ENCODE measurements at places on chromosomes 4 and X.

DNA sequence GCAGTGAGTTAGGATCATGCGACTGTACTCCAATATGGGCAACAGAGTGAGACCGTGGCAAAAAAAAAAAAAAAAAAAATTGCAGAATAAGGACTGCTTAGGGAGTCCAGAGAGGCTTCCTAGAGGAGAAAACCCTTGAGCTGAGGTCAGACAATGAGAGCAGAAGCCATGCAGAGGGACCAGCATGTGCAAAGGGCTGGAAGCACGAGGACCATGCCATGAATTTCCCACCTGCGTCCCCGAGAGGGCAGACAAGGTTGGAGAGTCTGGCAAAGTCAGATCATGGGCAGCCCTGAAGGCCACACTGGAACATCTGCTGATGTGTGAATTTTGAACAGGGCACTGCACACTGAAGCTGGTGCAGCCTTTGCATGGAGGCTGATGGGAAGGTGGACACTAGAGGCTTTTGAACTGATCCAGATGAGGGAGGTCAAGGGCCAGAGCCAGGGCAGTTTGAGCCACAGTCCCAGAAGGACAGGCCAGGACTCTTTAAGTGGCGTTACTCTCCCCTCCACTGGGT, 6.5 kb upstream of the JAKMIP1 start:
- DNase-seq = no peak

DNA sequence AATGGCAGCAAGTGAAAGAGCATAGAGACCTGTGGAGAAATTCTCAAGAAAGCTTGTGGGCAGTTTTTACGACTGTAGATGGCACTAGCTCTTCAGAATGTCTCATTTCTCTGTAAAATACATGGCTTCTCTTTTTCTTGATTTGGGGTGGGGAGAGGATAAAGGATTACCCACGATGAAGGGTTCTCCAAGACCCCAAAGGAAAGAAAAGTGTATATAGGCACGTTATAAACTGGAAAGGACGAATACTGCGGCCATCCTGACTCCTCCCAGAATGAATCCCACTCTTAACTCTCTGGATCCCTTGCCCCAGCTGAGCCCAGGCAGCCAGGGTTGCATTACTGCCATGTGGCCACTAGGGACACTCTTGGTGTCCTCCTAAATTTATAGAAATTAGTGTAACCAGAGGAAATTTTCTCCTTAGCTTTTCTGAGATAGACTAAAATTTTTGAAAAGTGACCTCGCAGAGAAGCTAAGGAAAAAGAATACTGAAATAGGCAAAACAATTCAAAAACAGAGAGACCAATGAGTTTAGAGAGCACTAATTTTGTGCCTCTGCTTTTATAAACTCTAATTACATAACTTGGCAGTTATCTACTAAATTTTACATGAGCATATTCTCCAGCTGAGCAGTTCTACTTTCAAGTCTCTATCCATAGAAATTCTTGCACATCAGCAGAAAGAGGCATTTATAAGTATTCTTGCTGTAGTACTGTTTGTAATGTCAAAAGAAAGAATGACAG, 37.8 kb upstream of the PCDH19 start:
- DNase-seq = no peak

DNA sequence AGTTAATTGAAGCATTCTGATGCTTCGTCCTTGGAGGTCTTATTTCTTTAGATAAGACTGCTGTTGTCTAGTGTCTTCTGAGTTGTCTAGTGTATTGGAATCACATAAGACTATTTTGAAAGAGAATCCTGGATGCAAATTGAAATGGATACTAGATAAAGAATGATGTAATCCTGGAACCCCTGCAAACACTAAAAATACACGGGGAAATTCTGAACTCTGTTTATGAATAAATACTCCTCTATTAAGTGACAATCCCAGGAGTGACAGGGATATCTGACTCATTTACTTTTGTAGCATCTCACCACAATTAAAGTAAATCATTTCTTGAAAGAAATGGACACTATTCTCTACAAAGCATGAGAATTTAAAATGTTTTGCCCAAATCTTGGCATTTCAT, 968 bp downstream of the ASB11 start:
- no peak for DNase-seq

GRCh38 chr4:87399148-87399547, 8.2 kb upstream of the HSD17B11 start:
- DNase-seq = no peak

DNA sequence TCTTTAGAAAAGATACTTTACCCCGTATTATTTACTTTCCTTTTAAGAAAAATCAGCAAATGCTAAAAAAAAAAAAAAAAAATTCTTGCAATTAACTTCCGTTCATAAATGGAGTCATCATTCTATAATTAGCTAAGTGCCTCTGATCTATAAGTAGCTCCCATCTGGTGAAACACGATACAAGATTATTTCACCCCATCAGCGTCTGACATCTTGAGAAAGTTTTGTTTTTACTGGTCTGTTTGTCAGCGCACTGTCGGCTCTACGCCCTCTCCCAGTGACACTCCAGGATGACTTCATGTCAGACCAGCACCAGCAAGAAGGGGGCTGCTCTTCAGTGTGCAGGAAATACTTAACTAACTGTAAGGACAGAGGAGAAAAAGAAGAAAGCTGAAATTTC, 108.3 kb downstream of the AFAP1 start:
- DNase-seq = no peak

- no peak for DNase-seq
These were observed 29.4 kb upstream of the GYG2 start for GRCh38 chrX:2799369-2799768.

- DNase-seq = no peak
These were observed 57.7 kb upstream of the SLC7A11 start for GRCh38 chr4:138299881-138300280.

- DNase-seq = no peak
These were observed 6.2 kb downstream of the CD99 start for GRCh38 chrX:2697306-2697705.

DNA sequence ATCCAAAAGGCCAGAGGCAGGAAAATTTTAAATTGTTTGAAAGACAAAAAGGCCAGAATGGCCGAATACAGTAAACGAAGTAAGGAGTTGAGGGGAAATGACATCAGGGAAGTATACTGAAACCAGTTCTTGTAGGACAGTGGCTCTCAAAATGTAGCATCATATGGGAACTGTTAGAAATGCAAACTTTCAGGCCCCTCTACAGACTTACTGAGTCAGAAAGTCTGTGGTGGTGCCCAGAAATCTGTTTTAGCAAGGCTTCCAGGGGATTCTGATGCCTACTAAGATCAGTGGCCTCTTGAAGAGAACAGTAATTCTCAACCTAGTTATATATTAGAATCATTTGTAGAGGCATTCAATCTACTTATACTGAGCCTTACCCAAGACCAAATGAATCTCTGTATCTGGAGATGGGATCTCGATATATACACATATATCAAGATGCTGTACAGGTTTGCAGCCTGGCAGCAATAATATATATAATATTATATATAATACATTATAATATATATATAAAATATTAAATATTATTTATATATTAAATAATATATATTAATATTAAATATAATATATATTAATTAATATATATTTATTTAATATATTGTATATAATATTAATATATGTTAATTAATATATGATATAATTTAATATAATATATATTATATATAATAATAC, 39.7 kb downstream of the ADAMTS3 start:
- no peak for DNase-seq

- no peak for DNase-seq
These were observed 68.4 kb upstream of the BMPR1B start for GRCh38 chr4:94689155-94689860.

- DNase-seq = no peak
These were observed 648.3 kb downstream of the GABRG1 start for GRCh38 chr4:45475548-45475947.

GRCh38 chrX:49761481-49761880, 65.7 kb upstream of the PAGE1 start:
- DNase-seq = no peak

- DNase-seq = no peak
These were observed 69.1 kb upstream of the UCP1 start for GRCh38 chr4:140637836-140638235.

- DNase-seq = no peak
These were observed 10.7 kb downstream of the GPRIN3 start for GRCh38 chr4:89296896-89297295.

GRCh38 chrX:47384502-47384901, 14.1 kb downstream of the ZNF157 start:
- DNase-seq = peak; percentile 11

- DNase-seq = no peak
These were observed 59.6 kb upstream of the MAMLD1 start for GRCh38 chrX:150303386-150304097.

GRCh38 chr4:186204103-186204559, 12.8 kb downstream of the CYP4V2 start:
- no peak for DNase-seq

GRCh38 chr4:102574317-102574716, 73.2 kb downstream of the NFKB1 start:
- no peak for DNase-seq

- DNase-seq = no peak
These were observed 9.4 kb upstream of the AP1S2 start for GRCh38 chrX:15864023-15864422.

DNA sequence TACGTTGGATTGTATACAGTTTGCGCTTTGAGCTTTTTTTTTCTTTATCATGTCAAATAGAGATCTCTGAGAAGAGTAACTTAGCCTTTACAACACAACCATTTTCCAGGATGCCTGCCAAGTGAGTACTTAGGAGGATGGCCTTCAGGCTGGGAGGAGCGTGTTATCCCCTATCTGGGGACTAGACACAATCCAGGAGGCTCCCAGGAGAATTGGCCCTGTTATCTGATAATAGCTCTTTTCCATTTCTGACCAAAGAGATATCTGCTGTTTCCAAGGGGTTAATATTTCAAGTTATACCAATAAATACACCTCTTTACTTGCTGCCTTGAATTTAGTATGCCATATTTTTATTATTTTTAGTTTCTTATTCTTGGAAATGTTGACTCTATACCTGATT, 169.5 kb upstream of the SMARCAD1 start:
- no peak for DNase-seq

GRCh38 chrX:51336584-51336983, 4.0 kb downstream of the NUDT10 start:
- peak; percentile 6 for DNase-seq

- DNase-seq = no peak
These were observed 282.0 kb downstream of the ARHGAP24 start for GRCh38 chr4:85756938-85757337.

- DNase-seq = no peak
These were observed 17.3 kb downstream of the SUV39H1 start for GRCh38 chrX:48713847-48714246.

DNA sequence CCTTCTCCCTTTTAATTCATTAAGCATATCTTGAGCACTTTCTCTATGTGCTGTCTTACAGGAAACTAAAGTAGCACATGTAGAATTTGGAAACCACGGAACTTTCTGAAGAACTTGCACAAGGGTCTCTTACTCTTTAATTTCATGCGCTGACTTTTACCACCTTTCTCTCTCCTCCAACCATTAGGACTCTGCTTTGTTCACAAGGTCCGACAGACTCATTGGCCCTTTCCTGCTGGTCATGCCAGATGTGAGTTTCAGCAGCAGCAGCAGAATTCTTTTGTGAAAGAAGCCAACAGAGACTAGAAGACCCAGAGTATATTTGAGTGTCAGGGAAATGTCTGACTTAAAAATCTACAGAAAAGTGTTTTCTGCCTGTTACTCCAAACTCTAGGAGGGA, 207.1 kb downstream of the GUCY2F start:
- DNase-seq = no peak

GRCh38 chr4:113878668-113879067, 100.8 kb downstream of the ARSJ start:
- DNase-seq = peak; percentile 50

- no peak for DNase-seq
These were observed 13.7 kb upstream of the UBA1 start for GRCh38 chrX:47179928-47180255.

DNA sequence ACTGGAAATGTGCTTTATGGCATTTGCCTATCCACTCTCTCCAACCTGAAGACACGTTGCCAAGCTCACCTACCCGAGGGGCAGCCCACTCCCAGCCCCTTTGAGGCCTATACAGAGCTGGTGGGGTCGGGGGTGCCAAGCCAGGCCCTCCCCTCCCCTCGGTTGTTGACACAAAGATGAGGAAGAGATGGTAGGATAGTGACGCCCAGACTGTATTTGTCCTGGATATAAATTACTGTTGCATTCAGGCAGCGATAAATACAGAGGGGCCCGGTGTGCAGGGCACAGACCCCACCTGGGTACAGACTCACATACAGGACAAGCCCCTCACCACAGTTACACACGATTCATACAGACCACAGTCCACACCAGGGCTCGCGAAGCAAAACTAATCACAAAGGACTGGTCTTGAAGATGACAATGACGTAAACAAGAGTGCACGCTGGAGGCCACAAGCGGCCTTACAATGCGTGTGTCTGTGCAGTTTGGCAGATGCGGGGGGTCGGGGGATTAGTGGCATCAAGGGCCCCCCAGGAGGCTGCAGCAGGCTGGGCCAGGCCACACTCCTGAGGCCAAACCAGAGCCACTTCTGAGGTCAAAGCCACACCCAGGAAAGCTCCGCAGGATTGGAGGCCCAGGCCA, 14.6 kb downstream of the DGKQ start:
- no peak for DNase-seq

DNA sequence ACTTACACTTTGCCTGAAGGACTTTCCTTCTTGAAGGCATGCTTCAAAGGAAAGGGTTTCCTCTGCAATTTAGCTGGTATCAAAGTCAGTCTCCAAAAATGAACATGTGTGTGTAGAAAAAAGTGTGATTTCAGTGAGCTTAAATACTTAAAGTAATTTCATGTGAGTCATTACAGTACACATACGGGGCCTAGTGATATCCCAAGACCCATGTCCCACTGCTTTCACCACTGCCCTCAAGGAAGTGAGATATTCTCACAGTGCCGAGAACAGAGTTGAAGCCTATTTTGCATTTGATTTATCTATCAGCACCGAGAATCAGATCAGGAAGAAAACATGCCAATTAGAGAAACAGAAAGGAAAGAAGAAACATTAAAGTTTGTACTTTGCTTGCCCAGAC, 61.0 kb downstream of the CHST7 start:
- DNase-seq = no peak

DNA sequence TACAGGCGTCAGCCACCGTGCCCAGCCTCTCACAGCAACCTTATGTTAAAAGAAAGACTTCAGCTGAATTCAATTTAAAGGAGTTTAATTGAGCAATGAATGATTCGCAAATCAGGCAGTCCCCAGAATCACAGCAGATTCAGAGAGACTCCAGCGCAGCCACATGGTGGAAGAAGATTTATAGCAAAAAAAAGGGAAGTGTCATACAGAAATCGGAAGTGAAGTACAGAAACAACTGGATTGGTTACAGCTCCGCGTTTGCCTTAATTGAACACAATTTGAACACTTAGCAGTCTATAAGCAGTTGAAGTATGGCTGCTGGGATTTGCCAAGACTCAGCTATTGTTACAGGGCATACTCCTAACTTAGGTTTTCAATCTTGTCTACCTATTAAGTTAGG, 19.8 kb downstream of the CENPVL3 start:
- DNase-seq = no peak

DNA sequence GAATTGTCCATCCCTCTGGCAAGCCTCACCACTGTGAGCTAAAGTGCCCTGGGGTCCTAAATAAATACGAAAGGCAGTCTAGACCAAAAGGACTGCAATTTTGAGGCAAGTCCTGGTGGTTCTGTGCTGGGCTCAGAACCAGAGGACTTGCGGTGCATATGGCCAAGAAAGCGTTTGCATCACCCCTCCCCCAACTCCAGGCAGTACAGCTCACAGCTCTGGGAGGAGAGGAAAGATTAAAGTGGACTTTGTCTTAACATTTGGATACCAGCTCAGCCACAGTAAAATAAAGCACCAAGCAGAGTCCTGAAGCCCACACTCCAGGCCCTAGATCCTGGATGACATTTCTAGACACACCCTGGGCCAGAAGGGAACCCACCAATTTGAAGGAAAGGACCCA, 24.9 kb downstream of the RNF128 start:
- DNase-seq = no peak
